ENCODE measurements at places on chromosomes 2 and 18. TPM values are rescaled to one million over a fixed set of nuclear protein-coding genes. Genes with fewer than 3 reads are reported as not detected.

DNA sequence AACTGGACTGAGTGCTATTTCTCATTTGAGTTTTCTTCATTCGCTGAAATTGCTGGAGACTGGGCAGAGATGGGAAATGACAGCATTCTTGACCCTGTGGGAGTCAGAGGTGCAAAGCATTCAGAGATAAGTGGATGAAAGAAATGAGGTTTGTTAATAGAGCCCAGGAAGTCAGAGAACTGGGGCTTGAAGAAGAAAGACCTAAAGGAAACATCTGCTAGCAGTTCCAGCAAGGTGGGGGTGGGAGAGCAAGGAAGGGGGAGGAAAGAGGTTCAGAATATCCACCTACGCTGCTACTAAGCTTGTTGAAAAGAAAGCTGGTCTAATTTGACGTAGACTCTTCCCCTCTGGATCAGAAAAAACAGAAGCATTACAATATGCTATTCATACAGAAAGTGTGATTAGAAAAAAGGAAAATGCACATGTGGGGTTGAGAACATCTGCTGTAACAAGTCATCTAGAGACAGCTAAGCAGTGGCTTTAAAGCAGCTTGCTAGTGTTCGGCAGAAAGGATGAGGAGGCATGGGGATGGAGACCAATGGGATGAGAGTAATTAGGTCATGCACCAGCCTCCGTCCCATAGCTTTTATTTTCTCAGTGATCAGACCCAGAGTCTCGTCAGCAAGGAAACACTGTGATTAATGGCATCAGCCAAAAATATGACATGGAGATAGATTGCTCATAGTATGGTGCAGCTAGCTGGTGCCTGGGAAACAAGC lies 29.7 kb downstream of the NAB1 start:
- no peak for DNase-seq

FSHR gene
- total RNA-seq: not detected

DNA sequence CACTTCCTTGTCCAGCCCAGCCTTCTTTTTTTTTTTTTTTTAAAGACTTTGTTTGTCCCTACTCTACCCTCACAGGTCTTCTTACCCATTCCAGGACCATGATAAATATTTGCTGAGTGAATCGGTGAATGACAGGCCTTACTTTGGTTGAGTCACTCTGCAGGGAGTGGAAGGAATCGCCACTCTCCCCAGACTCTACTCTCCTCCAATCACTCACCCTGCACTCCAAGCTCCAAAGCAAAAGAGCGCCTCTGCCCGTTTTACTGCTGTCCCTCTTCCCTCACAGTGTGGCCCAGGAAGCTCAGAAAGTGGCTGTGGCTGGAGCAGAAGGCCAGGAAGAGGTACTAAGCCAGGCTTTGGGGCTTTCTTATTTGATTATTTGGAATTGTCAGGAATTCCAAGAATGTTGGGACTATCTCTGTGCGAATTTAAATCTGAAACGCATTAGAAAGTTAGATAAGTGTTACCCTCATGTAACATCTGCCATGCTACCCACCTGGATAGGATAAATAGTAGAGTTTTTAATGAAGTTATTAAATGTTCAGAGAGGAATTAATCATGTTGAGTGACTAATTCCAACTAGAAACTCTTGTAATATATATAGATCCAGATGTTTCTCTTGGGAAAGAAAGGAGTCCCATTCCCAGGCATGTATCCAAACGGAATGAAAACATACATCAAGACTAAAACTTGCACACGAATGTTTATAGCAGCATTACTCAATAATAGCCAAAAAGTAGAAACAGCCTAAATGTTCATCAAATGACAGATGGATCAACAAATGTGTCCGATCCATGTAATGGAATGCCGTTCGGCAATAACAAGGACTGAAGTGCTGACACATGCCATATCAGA lies 43.0 kb upstream of the CHMP1B start:
- DNase-seq: no peak

- DNase-seq: no peak
These were observed 1544.4 kb downstream of the LRP1B start for GRCh38 chr2:140586379-140586778.

DNA sequence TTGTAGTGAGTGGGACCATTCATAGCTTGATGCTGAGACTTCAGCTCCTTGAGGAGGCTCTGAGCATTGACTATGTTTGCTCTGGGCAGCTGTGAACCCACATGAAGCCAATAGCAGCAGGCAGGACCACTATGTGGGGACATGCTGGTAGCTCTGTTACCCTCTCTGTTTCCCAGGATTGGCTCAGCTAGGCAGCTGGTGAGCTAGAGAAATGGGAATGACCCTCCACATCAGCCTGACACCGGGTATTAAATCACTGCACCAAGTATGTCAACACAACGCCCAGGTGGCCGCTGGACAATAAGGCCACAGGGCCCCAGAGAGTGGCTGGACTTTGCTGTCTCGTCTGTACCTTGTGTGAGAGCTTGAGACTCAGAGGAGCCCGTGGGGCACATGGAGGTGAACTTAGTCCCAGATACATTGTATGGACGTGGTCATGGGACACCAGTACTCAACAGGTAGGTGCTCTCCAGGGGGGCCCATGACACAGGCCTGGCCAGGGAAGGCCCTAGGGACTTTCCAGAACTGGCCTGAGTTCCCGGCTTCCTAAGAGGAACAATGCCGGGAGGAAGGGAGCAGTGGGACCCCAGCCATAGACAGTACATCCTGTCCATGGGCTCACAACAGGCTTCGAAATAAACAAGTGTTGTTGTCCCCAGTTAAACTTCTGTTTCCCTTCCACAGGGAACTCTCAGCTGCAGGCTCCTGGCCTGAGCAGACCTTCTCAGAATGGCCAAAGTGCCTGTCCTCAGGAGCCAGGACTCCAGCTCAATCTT lies 35.2 kb downstream of the HS1BP3 start:
- peak; percentile 21 for DNase-seq

GRCh38 chr2:100928235-100928634 lies 73.9 kb upstream of the RPL31 start:
- no peak for DNase-seq

- peak; percentile 63 for DNase-seq
These were observed 13.5 kb upstream of the CALCRL start for GRCh38 chr2:187461294-187462261.

PJVK gene
- total RNA-seq: 2.2 TPM

DNA sequence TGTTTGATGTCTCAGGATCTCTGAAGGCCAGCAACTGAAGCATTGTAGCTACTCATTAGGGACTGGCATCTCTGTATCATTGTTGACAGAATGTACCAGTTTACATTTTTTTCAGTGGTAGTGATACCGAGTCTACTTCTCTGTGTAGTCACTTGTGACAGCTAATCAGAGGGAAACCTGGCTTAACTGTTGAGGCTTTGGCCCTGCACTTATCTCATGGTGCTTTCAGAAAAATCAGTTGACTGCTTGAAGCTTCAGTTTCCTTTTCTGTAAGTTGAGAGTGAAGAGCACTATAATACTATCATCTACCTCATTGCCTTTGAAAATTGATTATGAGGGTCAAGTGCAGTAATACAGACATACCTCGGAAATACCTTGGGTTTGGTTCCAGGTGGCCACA lies 90.0 kb downstream of the COMMD1 start:
- DNase-seq: no peak

DNA sequence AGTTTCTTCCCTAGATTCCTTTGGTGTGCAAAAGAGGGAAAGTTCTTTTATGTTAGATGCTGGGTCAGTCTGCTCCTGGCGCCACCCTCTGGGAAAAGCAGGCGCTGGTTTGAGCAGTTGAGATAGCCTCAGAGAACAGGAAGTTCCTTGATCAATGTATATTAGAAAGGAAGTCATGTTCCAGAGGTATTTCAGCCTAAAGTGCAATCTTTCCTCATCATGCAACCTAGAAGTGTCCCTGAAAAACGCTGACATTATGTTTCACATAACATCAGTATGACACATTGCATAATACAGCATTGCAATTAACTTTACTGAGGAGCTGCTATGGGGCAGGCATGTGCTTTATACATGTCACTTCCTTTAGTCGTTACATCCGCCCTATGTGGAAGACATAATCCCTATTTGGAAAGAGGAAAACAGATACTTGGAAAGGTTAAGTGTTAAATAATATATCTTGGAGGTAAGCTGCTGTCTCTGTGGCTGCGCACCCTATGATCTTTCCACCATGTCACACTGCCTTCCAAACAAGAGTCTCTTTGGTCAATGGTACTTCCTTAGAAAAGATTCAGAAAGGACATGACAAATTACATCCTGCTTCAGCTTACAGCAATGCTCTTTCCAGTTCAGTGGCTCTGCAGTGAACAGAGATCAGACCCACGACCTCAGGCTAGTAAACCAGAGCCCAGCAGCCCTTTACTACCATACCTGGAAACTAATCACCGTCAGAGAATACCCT lies 369.7 kb downstream of the RAD51AP2 start:
- DNase-seq: no peak

Data from aorta (tissue), 5 donors.